ENCODE measurements at places on chromosomes 7 and 10.

DNA sequence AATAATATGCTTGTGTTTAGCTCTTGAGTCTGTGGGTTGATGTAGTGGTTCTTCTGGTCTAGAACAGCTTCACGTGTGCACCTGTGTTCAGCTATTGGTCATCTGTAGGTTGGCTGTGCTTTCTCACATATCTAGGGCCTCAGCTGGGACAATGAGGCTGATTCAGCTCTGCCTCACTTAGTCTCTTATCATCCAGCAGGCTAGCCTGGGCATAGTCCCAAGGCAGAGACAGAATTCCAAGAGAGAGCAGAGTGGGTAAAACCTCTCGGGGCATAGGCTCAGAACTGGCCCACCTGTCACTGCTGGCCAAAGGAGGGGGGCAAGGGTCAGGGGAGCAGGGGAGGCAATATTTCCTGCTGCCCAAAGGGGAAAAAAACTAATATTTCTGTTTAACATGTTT, 32.0 kb upstream of the MXI1 start:
- no peak for DNase-seq

- DNase-seq: peak; percentile 81
Measured at GRCh38 chr10:35635576-35635975, 6.5 kb downstream of the FZD8 start.

DNA sequence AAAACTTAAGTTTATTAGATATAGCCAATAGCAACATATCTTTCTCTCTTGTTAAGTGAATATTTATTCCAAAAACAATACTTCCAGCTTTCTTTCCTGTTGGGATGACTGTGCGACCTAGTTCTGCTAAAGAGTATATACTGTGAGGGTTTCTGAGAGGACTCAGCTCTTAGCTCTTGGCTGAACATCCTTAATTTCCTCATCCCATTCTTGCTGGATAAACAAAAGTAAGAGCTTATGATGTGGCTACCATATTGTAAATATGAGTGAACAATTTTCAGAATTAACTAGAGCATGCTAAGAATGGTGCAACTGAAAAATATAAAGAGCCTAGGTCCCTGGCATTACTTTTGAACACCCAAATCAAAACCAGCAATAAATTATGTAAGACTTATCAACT, 279.5 kb upstream of the GNAI1 start:
- DNase-seq: no peak

DNA sequence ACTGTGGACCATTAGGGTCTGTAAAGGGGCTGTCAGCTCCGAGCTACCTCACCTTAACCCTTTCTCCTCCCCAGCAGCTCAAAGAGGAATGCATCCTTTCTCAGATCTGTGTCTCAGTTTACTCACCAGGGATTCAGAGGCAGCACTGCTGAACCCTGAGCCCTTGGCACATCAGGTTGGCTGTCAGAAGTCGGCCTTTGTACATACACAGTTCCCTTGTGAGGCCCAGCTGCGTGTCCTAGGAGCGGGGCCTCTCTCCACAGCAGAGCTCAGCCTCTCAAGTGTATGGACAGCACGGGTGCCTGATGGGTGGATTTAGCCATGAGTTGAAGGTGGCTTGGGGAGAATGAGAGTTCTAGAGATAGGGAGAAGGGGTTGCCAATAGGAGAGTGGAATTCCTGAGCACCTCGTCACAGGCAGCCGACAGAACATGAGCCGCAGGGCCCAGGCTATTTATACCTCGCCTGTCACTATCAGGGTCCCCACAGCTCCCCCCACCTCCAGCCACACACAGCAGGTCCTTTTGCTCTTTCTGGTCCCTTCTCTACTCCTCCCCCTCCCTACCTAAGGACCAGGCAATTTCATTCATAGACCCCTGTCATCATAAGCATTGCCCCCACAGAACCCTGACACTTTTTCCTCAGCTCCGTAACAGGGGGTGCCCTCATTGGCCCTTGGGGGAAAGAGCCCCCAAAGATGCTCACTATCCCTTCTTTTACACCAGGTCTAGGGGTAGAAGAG, 2.1 kb upstream of the FLNC start:
- DNase-seq: peak; percentile 90

GRCh38 chr10:95264227-95265051, 26.4 kb downstream of the PDLIM1 start:
- peak; percentile 27 for DNase-seq

- peak; percentile 71 for DNase-seq
Measured at GRCh38 chr7:15326044-15326644, 235.7 kb downstream of the AGMO start.

DNA sequence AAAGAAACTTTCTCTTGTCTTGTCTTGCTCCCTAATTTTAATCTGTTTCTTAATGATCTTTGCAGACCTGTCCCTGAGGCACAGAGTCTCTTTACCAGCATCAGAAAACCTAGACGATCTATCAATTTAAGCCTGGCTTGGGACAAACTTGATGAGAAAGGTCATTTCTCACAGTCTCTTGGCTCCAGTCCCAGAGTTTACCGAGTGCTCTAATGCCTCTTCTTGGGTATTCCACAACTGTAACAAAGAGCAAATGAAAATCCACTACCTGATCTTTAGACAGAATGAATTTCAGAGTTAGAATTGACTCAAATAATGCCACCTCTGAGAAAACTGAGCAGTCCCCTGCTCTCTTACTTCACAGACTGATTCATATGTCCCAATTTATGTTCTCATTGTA, 106.4 kb upstream of the DNAJB12 start:
- no peak for DNase-seq

- peak; percentile 92 for DNase-seq
Measured at GRCh38 chr7:36280840-36281812, 108.5 kb upstream of the ANLN start.

GRCh38 chr10:109914966-109915365, 8.3 kb downstream of the XPNPEP1 start:
- DNase-seq: peak; percentile 92

GRCh38 chr10:72511459-72511858, 114.4 kb downstream of the MICU1 start:
- DNase-seq: no peak

DNA sequence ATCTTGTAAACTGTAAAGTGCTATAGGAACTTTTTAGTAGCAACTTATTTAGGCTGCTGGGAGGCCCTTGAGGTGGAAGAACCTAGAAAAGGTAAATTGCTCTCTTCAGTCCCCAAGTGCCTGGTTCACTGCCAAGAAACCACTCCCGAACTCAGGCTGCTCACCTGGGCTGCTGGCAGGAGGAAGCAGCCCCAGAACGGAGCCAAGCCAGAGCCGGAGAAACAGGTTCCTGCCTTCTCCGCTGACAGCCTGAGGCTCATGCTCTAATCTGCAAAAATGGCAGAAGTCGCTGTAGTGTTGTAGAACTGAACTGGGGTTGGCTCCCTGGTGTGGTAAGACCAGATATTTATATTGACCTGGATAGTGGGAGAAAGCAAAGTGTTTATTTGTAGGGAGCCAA, 136.0 kb downstream of the CUL2 start:
- no peak for DNase-seq

GRCh38 chr10:8054494-8055407, at the start of gene GATA3:
Gene GATA3, plus strand, starts transcription at chr10:8054688. Its CDS starts 968 bp downstream, at chr10:8055656.
- peak; percentile 47 for DNase-seq

GRCh38 chr10:128147064-128147463, 20.8 kb upstream of the MKI67 start:
- no peak for DNase-seq

DNA sequence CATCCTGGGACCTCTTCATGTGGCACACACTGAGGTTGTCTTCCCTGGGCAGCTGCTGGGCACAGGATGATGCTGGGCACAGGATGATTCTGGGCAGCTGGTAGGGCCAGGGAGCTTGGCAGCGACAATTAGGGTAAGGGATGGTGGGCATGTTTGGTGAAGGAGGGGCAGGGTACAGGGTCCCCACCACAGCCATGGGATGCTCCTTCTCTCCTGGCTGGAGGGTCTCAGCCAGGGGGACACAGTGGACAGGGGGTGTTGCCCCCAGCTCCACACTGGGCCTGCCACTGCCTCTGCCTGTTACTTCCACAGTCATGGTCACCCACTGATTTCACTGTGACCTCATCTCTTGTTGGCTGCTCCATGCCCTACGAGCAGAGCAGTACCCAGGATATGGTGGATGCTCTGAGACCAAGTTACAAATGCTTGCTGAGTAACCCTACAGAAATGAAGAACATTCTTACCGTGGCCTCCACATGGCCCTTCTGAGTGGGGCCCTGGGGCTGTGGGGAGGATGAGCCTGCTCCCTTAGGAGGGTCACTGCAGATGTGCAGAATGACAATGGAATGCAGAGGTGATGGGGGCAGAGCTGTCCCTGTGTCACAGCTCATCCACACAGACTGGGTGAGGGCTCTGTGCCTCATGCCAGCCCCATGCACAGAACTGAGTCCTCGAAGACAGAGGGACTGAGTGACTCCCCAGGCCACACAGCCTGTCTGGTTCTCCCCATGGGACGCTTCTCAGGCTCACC, 28.4 kb upstream of the RET start:
- peak; percentile 57 for DNase-seq

DNA sequence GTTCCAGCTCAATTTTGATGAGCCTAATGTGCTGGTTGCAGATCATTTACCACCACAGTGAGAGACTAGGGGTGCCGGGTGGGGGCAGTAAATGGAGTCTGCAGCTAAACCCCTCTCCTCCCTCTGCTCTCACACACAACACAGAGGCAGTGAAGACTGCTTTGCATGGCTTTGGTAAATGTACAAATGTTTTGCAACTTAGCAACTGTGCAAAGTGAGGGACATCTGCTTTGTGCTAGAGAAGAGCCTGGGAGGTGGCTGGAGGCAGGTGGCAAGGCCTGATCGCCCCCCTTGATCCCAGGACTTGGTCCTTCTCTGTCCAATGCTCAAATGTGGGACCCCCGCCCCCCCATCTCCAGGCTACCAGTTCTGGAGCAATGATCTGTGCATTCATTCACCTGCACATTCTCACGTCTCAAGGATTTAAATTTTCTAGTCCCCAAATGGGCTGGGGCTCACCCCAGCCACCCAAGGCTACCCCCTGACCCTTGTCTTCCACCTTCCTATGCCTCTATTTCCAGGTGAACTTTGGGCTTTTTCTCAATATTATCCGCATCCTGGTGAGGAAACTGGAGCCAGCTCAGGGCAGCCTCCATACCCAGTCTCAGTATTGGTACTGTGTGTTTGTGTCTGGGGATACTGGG, 11.6 kb downstream of the GHRHR start:
- DNase-seq: no peak

DNA sequence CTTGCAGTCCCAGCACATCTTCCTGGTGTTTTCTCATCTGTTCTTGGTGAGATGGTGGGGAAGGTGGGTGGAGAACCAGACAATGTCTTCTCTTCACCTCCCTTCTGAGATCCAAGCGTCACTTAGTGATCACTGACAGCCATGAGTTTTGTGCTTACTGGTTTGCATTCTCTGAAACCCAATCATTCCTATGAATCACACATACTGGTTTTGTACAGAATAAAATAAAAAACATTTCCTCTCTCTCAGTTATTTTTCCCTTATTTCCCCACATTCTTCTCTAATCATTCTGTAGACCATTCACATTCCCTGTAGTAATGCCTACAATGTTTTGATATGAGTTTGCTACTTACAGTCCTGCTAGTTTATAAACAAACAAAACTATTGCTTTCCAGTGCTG, 143.8 kb upstream of the SLC13A1 start:
- no peak for DNase-seq

DNA sequence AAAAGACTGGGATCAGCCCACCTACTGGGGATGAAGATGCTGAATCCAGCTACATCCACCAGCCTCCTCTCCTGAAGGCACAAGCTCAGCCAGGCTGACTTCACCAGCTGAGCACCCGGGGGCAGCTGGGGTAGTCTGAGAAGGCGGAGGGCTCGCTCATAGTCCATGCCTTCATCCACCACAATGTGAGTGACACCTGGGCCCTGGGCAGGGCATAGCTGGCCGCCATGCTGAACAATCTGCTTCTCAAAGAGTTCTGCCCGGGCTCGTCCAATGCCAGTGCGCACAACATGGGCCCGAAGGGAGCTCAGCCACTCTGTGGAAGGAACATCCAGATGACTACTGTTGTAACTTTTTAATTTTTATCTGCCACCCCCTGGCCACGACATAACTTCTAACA, 2.2 kb downstream of the POLL start:
- DNase-seq: no peak

GRCh38 chr10:91820144-91820543, 21.9 kb downstream of the TNKS2 start:
- peak; percentile 30 for DNase-seq

DNA sequence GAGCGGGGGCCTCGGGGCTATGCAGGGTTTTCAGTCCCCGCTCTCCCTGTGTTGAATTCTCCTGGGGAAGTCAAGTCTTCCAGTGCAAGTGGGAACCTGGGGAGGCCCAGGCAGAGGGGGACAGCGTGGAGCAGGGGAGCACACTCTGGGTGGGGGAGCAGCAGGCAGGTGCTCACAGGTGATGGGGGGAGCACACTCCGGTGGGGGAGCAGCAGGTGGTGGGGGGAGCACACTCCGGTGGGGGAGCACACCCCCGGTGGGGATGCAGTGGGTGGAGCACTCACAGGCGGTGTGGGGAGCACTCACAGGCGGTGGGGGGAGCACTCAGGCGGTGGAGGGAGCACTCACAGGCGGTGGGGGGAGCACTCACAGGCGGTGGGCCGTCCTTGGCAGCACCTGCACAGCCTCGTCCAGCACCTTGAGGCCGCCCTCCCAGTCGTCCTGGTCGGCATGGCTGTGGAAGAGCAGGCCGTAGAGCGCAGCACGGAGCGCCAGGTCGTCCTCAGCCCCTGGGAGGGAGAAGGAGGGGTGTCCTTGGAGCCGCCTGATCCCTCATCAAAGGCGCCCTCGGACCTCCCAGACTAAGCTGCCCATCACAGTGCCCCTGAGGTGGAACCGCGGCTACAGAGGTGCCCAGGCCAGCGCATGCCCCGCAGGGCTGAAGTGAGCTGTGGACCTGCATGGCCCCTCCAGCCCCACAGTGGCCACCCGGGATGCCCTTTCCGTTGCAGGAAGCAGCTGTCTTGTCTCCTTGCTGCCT, 56.7 kb downstream of the CFAP46 start:
- DNase-seq: no peak

DNA sequence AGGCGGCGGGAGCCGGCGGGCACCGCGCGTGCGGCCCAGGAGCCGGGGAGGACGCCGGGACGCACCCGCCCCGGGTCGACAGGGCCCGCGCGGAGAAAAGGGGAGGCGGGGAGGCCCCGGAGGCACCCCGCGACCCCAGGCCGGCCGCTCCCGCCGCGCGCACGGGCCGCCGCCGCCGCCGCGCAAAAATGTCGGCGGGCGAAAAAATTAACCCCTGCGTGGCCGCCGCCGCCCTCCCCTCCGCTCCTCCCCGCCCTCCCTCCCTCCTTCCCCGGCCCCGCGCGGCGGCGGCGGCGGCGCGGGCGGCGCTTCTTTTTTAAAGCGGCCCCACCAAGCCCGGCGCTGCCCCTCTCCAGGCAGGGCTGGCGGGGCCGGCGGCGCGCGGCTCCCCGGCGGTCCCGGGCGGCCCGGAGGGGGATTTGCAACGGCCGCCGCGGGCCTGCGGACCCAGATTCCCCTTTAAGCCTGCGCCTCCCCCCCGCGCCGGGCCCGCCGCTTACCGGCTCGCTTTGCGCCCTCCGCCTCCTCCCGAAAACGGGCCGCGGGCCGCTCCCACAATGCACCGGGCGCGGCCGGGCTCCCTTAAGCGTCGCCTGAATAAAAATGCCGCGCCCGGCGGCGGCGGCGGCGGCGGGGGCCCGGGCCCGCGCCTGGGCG, 465 bp downstream of the SEPHS1 start:
- peak; percentile 80 for DNase-seq

Data from ELR (cell line).